ENCODE measurements at places on chromosomes 6 and 20.

DNA sequence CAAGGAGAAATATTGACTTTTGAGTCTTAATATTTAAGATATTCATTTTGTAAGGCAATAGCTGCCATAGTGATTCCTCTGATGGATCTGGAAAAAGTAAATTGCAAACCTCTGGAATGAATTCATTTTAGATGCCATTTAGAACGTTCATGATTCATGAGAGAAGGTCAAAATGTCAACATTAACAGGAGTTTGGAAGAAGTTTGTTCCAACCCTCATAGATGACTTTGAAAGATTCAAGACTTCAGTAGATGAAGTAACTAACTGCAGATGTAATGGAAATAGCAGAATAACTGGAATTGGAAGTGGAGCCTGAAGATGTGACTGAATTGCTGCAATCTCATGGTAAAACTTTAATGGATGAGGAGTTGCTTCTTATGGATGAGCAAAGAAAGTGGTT is 100.9 kb upstream of the CCN2 start:
- no peak for DNase-seq

- DNase-seq = peak; percentile 75
These were observed 368.9 kb upstream of the JARID2 start for GRCh38 chr6:14876778-14877613.

- DNase-seq = peak; percentile 88
These were observed 13.3 kb upstream of the RIPOR2 start for GRCh38 chr6:24949020-24949569.

DNA sequence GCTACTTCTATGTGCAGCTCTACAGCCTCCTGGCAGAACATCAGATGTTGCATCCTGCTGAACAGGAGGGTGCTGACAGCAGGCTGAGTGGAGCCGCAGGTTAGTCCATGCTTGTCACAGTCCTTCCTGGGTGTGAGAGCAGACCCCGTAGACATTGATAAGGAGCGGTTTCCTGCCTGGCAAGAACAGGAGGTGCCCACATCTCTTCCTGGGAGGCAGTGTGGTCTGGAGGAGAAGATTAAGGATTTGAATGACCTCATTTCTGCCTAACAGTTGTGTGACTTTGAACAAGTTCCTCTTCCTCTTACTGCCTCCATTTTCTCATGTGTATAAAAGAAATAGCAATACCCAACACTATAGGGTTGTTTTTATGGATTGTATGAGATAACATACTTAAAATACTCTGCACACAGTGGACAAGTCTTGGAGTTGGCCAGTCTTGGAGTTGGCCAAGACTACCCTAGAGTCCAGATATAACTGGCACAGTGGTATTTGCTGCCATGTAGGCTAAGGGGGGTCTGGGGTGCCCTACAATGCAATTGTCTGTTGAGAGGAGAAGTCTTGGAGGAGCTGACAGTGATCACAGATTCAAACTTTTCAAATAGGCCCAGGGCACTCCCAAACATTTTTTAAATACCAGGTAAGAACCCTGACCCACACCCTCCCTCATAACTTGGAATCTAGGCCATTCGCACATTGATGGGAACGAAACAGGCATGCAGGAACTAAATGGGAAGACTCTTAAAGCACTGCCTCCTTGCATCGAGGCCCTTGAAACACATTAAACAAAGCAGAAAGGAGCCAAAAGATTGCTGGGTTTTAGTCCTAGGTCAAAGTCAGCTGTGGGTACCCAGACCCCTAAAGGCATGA is 32.6 kb upstream of the TBC1D7 start:
- no peak for DNase-seq

GRCh38 chr6:32483968-32484613 is 44.4 kb downstream of the HLA-DRA start:
- no peak for DNase-seq

DNA sequence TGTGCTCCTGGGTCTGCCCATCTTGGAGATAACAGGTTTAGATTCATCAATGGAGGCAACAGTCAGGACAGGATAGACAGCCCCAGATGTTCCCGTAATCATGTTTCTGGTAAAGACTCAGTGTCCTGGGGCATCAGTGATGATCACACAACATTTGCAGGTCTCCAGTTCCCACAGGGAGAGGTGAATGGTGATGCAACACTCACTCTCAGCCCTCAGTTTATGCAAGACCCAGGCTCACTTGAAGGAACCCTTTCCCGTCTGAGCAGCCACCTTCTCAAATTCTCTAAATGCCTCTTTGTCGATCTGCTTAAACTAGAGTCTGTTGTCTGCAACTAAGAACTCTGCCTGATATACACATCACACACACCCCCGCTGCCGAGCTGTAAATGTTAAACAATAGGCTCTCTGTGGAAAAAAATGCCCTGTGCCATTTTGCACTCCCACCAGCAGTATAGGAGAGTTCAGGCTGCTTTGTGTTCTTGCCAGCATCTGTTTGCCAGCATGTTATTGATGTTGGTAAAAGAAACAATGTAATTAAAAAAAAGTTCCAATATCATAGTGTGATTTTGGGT is 30.1 kb upstream of the SCP2D1 start:
- DNase-seq = no peak

- DNase-seq = no peak
These were observed 123.1 kb downstream of the GRIK2 start for GRCh38 chr6:101516578-101516977.

DNA sequence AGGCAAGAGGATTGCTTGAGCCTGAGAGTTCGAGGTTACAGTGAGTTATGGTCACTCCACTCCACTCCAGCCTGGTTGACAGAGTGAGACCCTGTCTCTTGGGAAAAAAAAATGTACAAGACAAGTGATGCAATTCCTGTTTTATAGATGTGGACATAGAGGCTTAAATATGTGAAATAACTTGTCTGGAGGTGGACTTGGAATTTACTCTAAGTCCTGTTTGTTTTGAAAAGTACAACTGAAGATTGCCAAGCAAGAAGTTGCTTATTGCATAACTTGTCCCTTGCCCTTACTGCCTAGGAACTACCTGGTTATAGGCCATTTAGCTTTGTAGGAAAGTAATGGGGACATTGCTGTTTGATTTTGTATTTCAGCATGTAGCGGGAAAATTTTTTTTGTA is 26.0 kb upstream of the ADIG start:
- no peak for DNase-seq

DNA sequence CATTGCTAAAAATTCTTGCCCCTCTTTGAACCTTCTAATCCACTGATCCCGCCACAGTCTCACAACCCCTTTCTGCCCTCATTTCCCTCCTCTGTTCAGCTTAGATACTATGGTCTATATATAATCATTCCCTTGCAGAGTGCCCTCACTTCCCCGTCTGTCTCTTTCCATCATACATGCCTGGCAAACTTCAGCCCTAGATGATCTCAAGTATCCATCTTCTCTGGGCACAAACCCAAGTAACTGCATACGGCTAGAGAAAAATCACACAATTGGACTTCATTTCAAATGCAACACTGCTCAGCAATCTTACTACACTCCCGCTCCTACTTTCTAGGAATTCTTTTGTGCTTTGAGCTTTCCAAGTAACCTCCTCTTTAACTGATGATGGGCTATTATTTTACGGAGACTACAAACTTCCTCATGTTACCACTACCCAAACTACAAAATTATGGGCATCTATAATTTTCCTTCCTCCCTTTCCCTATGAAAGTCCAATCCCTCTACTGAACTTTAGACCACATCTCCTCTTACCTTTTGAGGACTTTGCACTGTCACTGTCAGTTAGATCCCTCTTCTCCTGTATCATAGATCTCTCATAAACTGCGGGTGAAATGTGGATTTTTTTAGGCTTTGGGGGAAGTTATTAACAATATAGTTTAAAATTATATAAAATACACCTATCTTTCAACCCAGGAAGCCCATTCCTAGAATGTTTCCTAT is 135.6 kb downstream of the BTBD9 start:
- DNase-seq = no peak

DNA sequence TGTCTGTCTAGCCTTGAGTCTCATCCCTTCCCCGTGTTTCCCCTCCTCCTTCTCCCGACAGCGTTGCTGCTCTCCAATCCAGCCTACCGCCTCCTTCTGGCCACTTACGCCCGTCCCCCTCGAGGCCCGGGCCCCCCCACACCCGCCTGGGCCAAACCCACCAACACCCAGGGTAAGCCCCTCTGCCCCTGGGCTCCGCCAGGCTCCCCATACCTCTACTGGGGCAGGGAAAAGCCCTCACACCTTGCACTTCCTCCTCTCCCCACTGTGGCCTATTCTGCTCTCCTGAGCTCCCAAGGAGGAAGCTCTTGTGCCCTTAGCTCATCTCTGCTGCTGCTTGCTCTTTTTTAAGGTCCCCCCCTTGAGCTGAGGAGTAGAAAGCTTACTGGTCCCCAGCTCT is 11.0 kb downstream of the DDR1 start:
- no peak for DNase-seq

DNA sequence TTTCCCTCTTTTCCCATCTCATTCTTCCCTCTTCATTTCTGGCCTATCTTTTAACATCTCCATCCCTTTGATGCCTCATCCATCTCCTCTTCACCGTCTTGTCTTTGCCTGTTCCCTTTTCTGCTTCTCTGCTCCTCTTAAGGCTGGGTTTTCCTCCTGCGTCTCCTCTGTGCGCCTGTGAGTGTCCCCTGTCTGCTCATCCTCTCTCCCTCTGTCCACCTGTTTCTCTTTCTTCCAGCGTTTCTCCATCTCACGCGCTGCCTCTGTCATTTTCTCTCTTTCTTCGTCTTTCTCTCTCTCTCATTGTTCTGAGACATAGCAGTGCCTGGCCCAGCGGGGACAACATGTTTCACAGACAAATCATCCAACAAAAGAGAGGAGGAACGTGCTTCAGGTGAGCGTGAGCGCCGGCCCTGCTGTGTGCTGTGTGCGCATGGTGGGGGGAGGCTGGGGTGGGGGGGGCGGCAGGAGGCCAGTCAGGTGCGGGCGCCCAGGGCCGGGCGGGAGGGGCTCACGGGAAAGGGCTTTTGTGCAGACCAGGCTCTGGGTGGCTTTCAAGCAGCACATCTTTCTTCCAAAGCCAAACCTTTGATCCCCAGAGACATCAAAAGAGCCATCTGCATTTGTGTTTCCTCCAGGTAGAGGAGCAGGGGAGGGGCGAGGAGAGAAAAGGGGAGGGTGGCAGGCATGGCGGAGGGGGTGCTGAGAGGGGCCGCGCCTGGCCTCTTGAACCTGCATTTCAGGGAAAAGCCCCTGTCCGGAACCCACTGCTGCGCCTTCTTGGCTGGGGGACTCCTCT is 121.3 kb downstream of the VEGFA start:
- DNase-seq = no peak

- no peak for DNase-seq
These were observed 191.4 kb downstream of the REV3L start for GRCh38 chr6:111291336-111292259.

DNA sequence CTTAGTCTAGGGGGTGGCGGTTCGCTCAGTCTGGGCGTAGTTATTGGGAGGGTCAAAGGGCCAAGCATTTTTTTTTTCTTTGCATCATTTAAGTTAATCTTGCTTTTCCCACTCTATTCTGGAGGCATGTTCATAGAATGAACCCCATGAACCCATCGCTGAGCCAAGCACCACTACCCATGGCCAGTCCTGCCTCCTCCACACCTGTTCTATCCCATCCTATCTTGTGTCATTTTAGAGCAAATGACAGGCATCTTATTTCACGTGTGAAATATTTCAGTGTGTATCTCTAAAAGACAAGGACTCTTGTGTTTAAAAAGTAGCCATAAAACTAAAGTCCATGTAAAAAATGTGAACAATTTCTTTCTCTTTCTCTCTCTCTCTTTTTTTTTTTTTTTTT is 13.9 kb downstream of the SRC start:
- no peak for DNase-seq

- no peak for DNase-seq
These were observed 55.0 kb upstream of the EXOC2 start for GRCh38 chr6:747921-748320.

DNA sequence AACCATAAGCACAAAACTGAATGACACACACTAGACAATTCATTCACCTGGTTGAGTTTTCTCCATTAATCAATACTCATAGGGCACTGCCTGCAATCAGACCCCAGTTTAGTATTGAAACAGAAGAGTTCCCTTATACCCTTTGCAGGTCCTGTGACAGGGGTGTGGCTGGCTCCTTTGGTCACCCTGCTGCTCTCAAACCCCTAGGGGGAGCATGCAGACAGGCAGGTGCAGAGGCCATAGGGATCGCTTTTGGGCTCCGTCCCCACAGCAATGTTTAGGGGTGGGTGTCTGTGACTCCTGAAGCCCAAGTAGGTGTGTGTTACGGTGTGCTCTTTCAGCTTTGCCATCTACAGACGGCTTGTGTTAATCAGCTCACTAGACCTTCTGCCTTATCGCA is 210.4 kb downstream of the CENPW start:
- no peak for DNase-seq

GRCh38 chr6:150430815-150431214 is 62.0 kb downstream of the IYD start:
- no peak for DNase-seq

GRCh38 chr6:16633465-16633864 is 127.8 kb downstream of the ATXN1 start:
- DNase-seq = no peak

GRCh38 chr20:41170386-41171105 is 33.2 kb downstream of the PLCG1 start:
- no peak for DNase-seq

DNA sequence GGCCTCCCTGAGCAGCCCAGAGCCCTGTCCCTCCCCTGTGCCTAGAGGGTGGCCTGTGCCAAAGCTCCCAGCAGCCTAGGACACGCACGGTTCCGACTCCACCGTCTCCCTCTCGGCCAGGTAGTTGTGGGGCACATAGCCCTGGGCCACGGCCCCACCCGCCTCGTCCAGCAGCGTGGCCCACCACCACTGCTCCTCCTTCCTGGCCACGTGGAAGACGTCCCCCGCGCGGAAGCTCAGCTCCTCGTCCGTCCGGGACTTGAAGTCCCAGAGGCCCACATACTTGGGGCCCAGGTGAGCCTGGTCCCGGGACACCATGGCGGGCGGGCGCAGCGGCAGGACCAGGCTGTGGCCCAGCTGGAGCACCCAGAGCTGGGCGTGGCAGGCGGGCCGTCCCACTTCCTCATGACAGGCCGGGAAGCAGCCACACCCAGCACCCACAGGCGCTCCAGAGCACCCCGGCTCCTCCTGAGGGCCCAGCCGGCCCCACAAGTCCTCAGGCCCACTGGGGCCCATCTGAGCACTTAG is at the start of gene PTK6:
Gene PTK6 (minus strand): TSS at position 380 of the 528 bp plus-strand sequence. CDS start 62 bp downstream, at position 318.
- DNase-seq = no peak

GRCh38 chr20:21090111-21090618 is 16.0 kb downstream of the LINC00237 start:
- DNase-seq = peak; percentile 8

DNA sequence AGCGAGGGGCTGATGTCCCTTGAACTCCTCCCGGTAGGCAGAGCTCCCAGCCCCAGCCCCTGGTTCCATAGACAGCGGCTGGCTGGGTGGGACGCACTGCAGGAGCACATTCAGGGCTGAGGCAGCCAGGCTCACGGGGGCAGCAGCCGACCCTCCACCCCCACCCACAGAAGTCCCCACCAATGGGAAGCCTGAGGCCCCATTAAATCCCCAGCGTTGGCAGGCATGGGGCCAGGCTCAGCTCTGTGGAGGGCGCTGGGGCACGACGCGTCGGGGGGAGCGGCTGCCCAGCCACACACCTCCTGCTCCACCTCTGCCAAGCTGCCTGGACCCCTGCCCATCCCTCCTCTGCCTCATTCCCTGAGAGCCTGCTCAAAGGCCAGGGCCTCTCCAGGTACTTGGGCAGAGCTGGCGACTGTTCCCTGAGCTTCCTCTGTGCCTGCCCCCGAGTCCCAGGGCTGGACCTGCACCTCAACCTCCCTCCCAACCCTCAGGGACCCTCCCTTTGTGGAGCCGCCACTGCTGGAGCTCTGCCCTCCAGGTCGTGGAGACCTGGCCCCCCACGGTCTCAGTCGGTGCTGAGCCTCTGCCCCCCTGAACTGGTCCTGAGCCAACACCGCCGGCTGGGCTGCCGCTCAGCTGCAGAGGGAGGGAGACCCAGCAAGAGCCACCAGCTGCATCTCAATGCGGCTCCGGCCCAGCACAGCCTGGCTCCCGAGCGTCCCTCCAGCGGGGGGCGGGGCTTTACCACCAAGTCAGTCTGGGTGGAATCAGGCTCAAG is 9.1 kb downstream of the CHRNA4 start:
- DNase-seq = no peak
